ENCODE measurements at places on chromosomes 1 and 21. TPM values are rescaled to one million over a fixed set of nuclear protein-coding genes. Genes with fewer than 3 reads are reported as not detected.

- no peak for DNase-seq
Measured at GRCh38 chr21:34205811-34206571, 132.6 kb downstream of the MRPS6 start.

DNA sequence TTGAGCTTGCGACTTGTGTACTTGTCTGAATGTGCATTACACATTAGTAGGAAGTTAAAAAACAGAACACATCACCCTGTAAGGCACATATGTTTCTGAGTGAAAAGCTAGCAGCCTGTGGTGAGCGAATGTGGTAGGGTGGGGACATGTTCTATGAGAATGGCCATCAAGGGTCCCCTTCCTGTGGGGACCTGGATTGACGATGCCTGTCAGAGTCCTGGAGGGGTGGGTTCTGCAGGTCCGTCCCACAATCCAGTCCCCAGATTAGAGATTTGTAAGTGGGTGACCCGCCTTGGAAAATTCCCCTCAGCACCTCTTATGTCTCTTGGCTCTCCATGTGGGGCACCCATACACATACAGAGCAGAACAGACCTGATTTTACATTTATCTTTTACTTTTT, 40.0 kb downstream of the MTARC1 start:
- no peak for DNase-seq

DNA sequence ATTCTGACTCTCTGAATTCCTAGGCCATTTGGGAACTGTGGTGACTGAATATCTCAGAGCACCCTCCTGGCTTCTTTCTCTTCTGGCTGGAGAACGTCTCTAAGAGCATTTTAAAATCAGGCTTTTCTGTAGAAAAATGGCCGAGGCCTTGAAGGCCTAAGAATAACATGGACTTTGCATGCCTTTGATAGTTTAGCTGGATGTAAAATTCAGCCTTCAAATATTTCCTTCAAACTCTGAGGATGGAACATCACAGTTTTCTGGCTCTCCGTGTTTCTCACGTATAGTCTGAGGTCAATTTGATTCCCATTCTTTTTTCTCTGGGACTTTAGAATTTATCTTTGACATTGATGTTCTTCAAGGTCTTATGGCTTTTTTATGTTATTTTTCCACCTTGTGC, 34.0 kb downstream of the ARHGEF16 start:
- DNase-seq: no peak

- no peak for DNase-seq
Measured at GRCh38 chr1:175150596-175151319, 41.8 kb downstream of the KIAA0040 start.

DNA sequence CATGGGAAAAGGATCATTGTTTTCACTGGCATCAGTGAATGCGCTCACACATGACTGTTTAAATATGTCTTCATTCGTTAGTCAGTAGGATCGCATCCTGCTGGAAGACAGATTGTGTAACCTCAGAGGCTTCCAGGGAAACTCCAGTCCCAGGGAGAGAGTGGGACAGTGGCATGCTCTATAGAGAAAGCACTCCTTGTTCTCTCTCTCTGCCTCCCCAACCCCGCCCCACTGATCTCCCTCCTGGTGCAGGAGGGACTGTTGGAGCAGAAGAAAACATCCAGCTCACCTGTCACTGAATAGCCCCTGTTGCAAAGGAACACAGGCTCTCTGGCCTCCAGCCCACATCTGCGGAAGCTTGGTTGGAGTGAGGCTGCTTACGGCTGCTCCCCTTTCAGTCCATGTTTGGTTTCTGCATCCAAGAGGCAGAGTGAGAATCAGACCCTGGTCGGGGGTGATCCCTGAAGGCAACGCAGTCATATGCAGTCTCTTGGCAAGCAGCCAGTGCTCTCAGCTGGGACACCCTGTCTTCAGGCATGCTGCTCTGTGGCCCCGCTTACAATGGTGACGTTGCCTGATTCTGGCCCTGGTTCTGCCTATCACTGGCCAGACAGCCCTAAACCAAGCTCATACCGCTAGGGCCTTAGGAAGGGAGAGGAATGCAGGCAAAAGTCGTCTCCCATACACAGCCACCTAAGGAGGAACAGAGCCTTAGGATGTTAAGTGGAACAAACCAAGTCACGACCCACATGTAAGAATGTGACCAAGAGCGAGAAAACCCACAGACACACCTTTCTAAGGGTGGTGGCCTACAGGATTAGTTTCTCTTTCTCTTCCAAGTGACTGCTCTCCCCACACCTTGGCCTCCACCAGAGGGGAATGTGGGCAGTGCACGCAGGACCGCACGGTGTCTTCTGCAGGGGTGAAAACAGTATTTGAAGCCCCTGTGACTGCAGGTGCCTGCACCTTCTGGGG, 39.7 kb downstream of the BACE2 start:
- peak; percentile 22 for DNase-seq

- DNase-seq: no peak
Measured at GRCh38 chr1:44073528-44073927, 42.3 kb upstream of the SLC6A9 start.

- peak; percentile 87 for DNase-seq
Measured at GRCh38 chr1:219660666-219661463, 48.0 kb upstream of the ZC3H11B start.

DNA sequence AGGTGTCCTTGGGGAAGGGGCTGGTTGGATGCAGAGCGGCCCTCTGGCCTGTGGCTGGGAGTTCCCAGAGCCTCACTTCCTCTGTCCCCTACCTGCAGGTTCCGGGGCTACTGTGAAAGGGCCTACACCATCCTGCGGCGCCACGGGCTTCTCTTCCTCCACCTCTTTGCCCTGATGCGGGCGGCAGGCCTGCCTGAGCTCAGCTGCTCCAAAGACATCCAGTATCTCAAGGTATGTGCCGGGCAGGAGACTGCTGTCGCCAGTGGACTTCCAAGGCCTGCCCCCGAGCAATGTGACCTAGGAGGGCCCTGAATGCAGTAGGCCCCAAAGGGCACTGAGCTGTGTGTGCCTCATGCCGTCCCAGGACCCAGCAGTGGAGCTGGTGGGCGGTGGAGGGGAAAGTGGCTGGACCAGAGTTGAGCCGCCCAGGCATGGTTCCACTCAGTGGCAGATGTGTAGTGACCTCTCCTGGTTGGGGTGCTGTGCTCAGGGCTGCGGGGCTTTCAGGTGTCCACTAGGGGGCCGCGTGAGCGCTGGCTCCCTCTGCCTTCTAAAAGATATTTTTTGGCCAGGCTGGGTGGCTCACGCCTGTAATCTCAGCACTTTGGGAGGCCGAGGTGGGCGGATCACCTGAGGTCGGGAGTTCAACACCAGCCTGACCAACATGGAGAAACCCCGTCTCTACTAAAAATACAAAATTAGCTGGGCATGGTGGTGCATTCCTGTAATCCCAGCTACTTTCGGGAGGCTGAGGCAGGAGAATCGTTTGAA, 73.4 kb downstream of the PIK3CD start:
- peak; percentile 51 for DNase-seq

DNA sequence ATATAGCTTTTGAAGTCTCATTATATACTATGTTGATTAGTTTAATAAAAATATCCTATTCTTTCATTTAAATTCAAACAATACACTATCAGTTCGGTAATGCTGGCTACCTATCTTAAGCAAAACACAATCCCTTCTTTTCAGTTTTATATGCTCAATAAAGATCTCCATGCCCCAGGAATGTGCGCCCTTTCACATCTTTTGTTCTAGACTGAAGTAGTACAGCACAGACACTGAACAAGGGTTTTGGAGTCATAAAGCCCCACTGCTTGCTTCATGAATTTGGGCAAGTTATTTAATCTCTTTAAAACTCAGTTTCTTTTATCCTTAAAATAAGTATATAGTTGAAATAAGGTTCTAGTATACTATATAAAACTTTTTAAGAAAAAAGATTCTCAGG, 22.4 kb downstream of the SYDE2 start:
- DNase-seq: no peak

GRCh38 chr1:180571832-180572636, 13.3 kb downstream of the OVAAL start:
- DNase-seq: no peak

Gene BSND
- total RNA-seq: not detected

Gene TRIM45
- 1.7 TPM for total RNA-seq
